Glutamatergic neuron (in vitro differentiated cells): ENCODE measurements at places on chromosomes 16 and 17. TPM values are rescaled to one million over a fixed set of nuclear protein-coding genes. Genes with fewer than 3 reads are reported as not detected.

GRCh38 chr17:39196808-39197291 lies 619 bp downstream of the CACNB1 start:
- DNase-seq, result no peak
- H3K4me3 ChIP-seq, result peak overlapping the region; percentile 83
- peaks cover 5% of the 10 kb centered on the region for H3K36me3 ChIP-seq

The PERCC1 gene
- not detected for total RNA-seq

DNA sequence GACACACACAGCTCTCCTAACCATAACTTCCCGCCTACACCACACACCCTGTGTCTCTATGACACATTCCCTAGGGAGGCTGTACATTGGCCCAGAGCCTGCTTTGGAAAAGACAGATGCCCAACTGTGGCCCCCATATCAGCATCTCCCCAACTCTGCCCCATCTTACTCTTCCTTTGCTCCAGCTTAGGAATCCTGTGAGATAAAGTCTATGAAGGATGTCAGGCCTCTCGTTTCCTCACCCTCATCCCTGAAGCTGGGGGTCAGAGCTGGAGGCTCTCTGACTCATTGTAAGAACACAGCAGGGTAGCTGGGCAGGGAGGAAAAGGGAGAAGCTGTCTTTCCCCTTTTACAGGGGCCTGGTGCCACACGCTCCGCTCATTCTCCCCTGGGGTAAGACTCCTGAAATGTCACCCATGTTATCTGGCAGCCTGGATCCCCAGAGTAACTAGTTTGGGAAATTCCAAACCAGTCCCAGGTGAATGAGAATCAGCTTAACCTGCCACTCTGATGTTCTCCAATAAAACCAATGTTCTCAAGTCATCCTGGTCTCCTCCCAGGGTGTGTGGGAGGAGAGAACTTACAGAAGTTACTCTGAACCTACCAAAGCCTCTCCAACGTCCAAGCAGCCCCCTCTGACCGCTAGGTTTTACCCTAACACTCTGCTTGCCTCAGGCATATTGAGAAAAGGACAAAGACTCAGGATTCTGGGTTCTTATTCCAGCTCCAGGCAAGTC lies 2.8 kb downstream of the RAPGEFL1 start:
- no peak overlapping the region for H3K4me3 ChIP-seq
- H3K36me3 ChIP-seq, result no peaks in the 10 kb centered on the region
- peaks cover 6% of the 10 kb centered on the region for H3K27me3 ChIP-seq
- DNase-seq, result no peak
- H3K4me1 ChIP-seq, result peaks cover 1% of the 10 kb centered on the region

DNA sequence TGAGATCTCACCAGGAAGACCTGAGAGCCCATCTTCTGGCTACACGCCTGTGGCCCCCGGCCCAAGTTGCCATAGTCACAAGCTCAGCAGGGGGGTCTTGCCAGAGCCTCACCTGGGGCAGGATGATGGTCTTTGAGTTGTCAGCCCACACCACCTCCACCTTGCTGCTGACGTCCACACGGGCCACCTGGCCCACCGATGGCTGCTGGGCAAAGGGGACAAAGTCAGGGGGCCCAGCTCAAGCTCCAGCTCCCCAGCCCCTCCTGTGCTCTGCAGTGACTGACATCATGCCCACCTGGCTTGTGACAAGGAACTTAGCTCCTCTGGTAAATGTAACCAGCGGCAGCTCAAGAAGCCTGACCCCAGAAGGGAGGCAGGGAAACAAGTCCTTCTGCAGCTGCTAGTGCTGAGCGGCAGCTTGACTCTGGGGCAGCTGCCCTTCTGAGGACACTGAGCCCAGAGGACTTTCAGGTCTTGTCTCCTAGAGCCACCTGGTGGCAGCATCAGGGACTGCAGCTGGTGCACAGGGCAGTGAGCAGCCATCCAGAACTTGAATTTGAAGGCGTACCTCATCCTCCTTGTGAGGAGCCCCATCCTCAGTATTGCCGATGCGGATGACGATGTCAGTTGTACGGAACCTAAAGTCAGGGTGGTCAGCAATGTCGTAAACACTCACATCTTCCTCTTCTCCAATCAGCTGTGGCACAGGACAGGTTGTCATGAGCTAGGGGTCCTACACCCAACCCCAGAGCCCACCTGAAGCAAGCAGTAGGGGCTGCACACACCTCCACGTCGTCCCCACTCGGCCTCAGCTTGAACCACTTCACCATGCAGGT lies 13.5 kb downstream of the SPHK1 start:
- peaks cover 8% of the 10 kb centered on the region for H3K4me1 ChIP-seq
- H3K4me3 ChIP-seq, result no peak overlapping the region
- peak; percentile 98 for DNase-seq
- H3K36me3 ChIP-seq, result no peaks in the 10 kb centered on the region

GRCh38 chr16:15810411-15810810 lies 46.4 kb downstream of the MYH11 start:
- H3K27ac ChIP-seq, result no peak overlapping the region
- H3K36me3 ChIP-seq, result no peaks in the 10 kb centered on the region
- H3K27me3 ChIP-seq, result no peaks in the 10 kb centered on the region
- no peak overlapping the region for H3K4me3 ChIP-seq

DNA sequence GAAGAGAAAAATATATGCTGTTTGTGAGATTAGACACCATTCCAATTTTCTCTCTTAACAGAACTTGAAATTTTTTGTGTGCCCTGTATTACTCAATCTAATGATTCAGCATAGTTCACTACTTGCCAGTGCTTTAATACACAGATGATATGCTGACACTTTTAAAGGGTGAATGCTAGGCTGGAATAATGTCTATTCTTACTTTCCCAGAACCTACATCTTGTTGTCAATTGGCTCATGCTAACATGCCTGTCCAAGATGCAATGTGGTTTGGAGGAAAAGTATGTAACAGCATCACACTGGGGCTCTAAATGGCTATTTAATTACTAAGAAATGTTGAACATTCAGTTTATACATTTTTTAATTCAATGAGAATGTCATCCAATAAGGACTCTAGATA lies 7.6 kb upstream of the MAP2K6 start:
- no peaks in the 10 kb centered on the region for H3K27me3 ChIP-seq
- no peak overlapping the region for H3K27ac ChIP-seq
- no peak for DNase-seq

The GPR142 gene
- 20.7 TPM for total RNA-seq

GRCh38 chr16:77684181-77684526 lies 38.2 kb upstream of the NUDT7 start:
- no peak for DNase-seq
- peaks cover 9% of the 10 kb centered on the region for H3K4me1 ChIP-seq
- peak overlapping the region; percentile 13 for H3K4me3 ChIP-seq

DNA sequence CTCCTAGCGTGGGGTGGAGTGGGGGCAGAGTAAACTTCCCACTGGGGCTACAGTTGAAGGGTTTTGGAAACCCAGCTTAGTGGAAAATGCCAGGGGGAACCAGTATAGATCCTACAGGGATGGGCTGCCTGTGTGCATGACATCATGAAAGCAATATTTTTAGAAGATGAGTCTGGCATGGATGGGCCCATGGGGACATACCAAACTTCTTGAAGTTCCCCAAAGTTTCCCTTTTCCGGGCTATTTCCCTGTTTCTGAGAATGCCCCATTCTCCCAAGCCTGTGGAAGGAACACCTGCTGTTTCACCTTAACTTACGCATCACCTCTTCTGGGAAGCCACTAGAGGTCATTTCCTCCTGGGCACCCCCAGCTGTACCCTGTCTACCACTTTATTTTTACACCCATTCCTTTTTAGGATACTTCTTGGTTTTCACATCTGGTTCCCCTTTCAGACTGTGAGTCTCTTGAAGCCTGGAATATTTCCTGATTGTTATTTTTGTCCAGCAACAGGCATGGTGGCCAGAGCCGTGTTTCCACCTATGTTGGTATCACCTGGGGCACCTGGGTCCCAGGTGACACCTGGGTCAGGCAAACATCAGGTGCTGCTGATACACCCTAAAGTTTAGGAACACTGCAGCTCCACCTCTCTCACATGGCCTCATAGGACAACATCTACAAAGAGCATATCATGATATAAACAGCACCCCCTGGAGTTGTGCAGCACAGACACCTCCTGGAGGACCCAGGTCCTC lies 9.8 kb downstream of the SOCS3 start:
- H3K36me3 ChIP-seq, result no peaks in the 10 kb centered on the region
- H3K27me3 ChIP-seq, result peaks cover 3% of the 10 kb centered on the region
- no peak overlapping the region for H3K27ac ChIP-seq
- no peak overlapping the region for H3K4me3 ChIP-seq

DNA sequence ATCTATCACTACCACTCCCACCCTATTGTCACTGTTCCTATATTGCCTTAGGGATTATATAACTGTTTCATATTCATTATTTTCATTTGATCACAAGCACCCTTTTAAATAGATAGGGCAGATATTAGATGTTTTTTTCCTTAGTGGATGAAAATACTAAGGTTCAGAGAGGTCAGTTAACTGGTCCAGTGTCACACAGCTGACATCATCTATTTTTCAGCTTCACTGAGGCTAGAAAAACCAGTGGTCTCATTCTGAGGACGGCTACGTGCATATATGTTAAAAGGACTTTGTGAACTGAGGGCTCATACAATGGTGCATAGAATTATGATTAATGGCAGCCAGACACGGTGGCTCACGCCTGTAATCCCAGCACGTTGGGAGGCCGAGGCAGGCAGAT lies 29.0 kb upstream of the RGS9 start:
- DNase-seq, result no peak
- H3K4me3 ChIP-seq, result no peak overlapping the region
- no peak overlapping the region for H3K27ac ChIP-seq
- H3K27me3 ChIP-seq, result peaks cover 2% of the 10 kb centered on the region
- H3K4me1 ChIP-seq, result peaks cover 9% of the 10 kb centered on the region
- no peaks in the 10 kb centered on the region for H3K36me3 ChIP-seq

GRCh38 chr17:9261081-9262012 lies 240.0 kb downstream of the NTN1 start:
- H3K27ac ChIP-seq, result no peak overlapping the region
- no peak for DNase-seq
- peaks cover 9% of the 10 kb centered on the region for H3K4me1 ChIP-seq
- H3K4me3 ChIP-seq, result no peak overlapping the region

GRCh38 chr16:720990-721764 lies at the start of gene ANTKMT:
Gene ANTKMT (plus strand): TSS chr16:721146. CDS start chr16:721275, 129 bp downstream.
- peaks cover 19% of the 10 kb centered on the region for H3K27me3 ChIP-seq
- DNase-seq, result peak; percentile 91
- H3K36me3 ChIP-seq, result no peaks in the 10 kb centered on the region
- H3K4me1 ChIP-seq, result peaks cover 14% of the 10 kb centered on the region
- peak within 1 kb of the TSS; percentile 99 for H3K27ac ChIP-seq

- peaks cover 51% of the 10 kb centered on the region for H3K4me1 ChIP-seq
- no peaks in the 10 kb centered on the region for H3K36me3 ChIP-seq
- DNase-seq, result no peak
- H3K4me3 ChIP-seq, result peak overlapping the region; percentile 71
Measured at GRCh38 chr17:81063106-81064093, 28.4 kb downstream of the BAIAP2 start.

DNA sequence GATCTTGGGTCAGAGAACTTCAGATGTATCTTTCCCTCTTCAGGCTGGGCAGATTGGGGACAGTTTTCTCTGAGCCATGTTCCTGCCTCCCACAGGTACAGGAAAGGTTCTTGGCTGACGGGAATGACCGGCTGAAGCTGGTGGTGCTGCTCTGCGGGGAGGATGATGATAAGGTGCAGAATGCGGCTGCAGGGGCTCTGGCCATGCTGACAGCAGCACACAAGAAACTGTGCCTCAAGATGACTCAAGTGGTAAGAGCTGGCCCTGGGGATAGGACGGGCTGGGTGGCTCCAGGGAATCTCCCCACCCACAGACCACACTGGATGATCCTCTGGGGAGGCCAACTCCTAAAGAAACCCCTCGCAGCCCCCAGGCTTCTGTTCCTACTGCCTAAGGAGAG lies 10.9 kb downstream of the SLC35G3 start:
- H3K4me1 ChIP-seq, result no peaks in the 10 kb centered on the region
- peaks cover 4% of the 10 kb centered on the region for H3K36me3 ChIP-seq
- no peak overlapping the region for H3K4me3 ChIP-seq
- H3K27me3 ChIP-seq, result peaks cover 2% of the 10 kb centered on the region
- no peak for DNase-seq

DNA sequence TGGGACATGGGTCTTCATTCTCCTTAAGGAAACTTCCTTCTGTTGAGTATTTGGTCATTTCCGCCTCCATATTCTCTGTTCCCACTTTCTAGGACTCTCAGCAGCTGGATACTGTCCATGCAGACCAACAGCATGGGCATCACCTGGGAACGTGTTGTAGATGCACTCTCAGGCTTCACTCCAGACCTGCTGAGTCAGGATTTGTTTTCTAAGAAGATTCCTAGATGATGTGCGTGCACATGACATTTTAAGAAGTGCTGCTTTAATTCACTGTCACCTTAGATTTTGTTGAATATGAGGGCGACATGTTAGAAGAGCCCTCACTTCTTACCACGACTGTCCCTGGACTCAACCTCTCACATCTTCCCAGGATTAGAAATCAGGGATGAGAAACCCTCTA lies 10.0 kb upstream of the SDK2 start:
- peaks cover 18% of the 10 kb centered on the region for H3K36me3 ChIP-seq
- no peak overlapping the region for H3K27ac ChIP-seq
- H3K27me3 ChIP-seq, result peaks cover 3% of the 10 kb centered on the region
- DNase-seq, result no peak
- H3K4me3 ChIP-seq, result no peak overlapping the region

The KRTAP17-1 gene
- total RNA-seq, result not detected

GRCh38 chr16:29920288-29921033 lies 5.6 kb downstream of the KCTD13 start:
- peaks cover 2% of the 10 kb centered on the region for H3K27me3 ChIP-seq
- no peaks in the 10 kb centered on the region for H3K36me3 ChIP-seq
- DNase-seq, result no peak
- H3K4me3 ChIP-seq, result no peak overlapping the region
- H3K4me1 ChIP-seq, result peaks cover 8% of the 10 kb centered on the region
- no peak overlapping the region for H3K27ac ChIP-seq

The KREMEN2 gene
- 12.8 TPM for total RNA-seq

The CFAP97D1 gene
- total RNA-seq, result not detected

The KRT23 gene
- not detected for total RNA-seq

The KRTAP2-3 gene
- total RNA-seq, result not detected

- no peak overlapping the region for H3K27ac ChIP-seq
- H3K36me3 ChIP-seq, result no peaks in the 10 kb centered on the region
- peaks cover 7% of the 10 kb centered on the region for H3K27me3 ChIP-seq
- peak; percentile 95 for DNase-seq
- H3K4me3 ChIP-seq, result no peak overlapping the region
Measured at GRCh38 chr17:143785-144281, 6.5 kb downstream of the SCGB1C2 start.

- DNase-seq, result no peak
- no peak overlapping the region for H3K27ac ChIP-seq
- peaks cover 42% of the 10 kb centered on the region for H3K4me1 ChIP-seq
- no peak overlapping the region for H3K4me3 ChIP-seq
Measured at GRCh38 chr17:77457572-77458201, 316.9 kb downstream of the SEC14L1 start.

The CX3CL1 gene
- total RNA-seq, result not detected

The AIPL1 gene
- total RNA-seq, result 0.76 TPM

The SEPTIN1 gene
- 2.9 TPM for total RNA-seq

DNA sequence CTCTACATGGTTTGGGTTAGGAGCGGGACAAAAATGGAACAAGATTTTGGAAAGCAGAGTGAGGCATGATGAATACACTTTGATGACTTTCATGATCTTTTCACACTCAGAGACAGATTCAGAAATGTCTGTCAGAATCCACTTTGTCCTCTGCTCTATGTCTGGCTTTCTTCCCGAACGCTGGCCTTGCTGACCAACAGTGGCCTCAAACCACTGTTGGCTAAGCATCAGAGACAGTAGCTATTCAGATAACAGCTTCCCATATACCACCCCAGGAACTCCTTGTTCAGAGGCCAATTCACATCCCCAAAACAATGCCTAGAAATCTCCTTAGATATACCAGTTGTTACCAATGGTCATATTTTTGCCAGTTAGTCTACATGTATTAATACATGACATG lies 40.9 kb downstream of the FBXL20 start:
- H3K4me3 ChIP-seq, result no peak overlapping the region
- no peaks in the 10 kb centered on the region for H3K4me1 ChIP-seq
- no peak for DNase-seq
